ENCODE measurements at places on chromosomes 12 and 14.

DNA sequence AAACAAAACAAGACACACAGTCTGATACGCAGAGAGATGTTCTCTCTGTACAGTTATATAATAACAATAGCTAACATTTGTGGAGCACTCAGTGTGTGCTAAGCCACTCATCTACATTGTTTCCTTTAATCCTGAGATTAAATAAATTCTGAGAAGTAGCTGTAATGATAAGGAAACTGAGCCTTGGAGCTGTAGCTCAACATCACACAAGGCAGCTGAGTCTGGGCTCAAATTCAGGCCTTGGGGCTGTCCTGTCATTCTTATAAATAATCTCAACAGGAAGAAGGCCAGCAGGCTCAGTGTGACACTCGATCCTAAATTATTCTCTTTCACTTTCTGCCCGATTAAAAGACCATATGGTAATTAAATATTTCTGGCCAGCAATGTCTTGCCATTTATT, 24.5 kb downstream of the CDKN1B start:
- DNase-seq = no peak

- DNase-seq = no peak
These were observed 251.5 kb downstream of the FOXN3 start for GRCh38 chr14:89165189-89166181.

- DNase-seq = no peak
These were observed 19.6 kb downstream of the CMKLR1 start for GRCh38 chr12:108319277-108320234.

- no peak for DNase-seq
These were observed 85.2 kb downstream of the PAX9 start for GRCh38 chr14:36746872-36747271.

DNA sequence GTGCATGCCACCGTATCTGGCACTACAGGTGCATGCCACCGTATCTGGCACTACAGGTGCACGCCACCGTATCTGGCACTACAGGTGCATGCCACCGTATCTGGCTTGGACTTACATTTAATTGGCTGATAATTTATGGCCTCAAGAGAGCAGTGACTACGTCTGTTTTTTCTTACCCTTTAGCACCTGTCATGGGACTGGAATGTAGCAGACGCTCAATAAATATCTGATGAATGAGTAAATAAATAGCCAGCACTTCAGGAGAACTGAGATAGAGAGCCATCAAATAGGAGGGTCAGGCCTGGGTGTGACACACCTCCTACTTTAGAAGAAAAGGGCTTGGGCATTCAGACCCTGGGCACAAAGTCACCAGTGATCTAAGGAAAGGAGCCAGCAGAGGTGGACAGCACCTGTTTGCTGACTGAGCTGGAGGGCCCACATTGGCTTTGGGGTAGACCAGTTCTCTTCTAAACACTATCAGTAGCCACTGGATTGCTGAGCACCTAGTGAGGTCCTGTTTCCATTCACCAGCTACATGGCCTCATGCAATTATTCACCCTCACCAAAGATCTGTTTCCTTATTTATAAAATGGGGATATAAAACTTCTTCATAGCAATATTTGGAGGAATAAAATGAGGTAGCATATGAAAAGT, 50.1 kb downstream of the RFX4 start:
- no peak for DNase-seq

- no peak for DNase-seq
These were observed 7.7 kb upstream of the INF2 start for GRCh38 chr14:104681689-104682074.

GRCh38 chr14:86858591-86858990, 1134.4 kb downstream of the GALC start:
- no peak for DNase-seq

- DNase-seq = no peak
These were observed 399 bp downstream of the NCAPD2 start for GRCh38 chr12:6494258-6494743.

GRCh38 chr12:70849265-70849960, 71.1 kb downstream of the PTPRR start:
- DNase-seq = no peak

DNA sequence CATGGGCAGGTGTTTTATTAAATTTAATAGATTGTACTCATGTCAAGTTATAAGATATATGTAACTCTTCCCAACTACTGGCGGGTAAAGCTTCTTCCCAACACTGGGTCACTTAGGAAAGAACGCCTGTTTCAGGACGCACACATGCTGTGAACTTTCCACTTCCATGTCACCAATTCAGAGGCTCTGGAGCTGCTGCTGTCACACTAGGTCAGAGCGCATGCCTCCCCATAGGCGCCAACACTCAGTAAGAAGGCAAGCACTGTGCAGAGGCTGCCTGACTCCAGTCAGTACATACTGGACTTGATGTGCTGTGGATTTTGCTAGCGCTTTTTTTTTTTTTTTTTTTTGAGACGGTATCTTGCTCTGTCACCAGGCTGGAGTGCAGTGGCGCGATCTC, 17.2 kb downstream of the SLC15A4 start:
- DNase-seq = no peak

DNA sequence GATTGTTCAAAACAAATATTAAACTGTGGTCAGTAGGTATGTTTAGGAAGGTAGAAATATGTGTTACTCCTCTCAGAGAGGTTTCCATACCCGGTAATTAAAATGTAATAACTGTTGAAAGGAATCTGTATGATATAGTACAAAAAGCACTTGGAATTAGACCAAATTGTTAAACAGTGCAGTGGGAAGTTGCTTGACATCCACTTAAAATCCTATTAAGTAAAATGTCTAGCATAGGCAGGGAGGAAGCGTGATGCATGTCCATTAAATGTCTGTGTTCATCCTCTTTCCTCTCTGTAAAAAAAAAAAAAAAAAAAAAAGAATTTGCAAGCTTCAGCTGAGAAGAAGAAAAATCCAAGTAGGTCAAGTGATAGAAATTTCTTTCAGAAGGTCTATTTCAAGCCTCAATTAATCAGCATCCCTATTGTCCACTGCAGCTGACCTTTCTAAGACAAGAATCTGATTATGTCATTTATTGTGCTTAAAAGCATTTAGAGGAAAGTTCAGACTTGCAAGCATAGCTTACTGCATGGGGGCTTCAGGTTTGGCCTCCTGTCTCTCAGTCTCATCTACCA, 265.6 kb upstream of the RGS6 start:
- DNase-seq = no peak

- no peak for DNase-seq
These were observed 4.7 kb upstream of the GOLGA3 start for GRCh38 chr12:132833341-132833740.

DNA sequence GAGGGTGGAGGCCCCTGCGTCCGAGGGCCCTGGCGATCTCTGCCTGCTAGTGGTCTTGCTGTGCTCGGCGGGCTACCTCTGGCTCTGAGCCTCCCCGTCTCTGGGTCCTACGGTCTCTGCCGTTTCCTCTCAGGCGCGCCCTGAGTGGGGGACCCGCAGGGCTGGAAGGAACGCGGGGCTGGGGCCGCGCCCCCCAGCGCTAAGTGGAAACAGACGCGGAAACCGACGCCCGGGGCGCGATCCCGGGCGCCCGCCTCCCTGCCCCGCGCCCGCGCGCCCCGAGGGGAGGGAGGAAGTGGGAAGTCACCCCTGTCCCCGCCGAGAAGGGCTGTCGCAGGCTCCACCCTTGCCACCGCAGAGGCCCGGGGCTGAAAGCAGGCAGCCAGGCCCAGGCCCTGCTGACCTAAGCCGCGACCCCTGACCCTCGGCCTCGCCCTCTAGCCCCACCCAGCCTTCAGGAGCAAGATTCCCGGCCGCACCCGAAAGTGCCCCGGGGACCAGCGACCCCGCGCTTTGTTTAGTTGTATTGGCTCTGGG, 831 bp downstream of the CRIP1 start:
- peak; percentile 67 for DNase-seq

DNA sequence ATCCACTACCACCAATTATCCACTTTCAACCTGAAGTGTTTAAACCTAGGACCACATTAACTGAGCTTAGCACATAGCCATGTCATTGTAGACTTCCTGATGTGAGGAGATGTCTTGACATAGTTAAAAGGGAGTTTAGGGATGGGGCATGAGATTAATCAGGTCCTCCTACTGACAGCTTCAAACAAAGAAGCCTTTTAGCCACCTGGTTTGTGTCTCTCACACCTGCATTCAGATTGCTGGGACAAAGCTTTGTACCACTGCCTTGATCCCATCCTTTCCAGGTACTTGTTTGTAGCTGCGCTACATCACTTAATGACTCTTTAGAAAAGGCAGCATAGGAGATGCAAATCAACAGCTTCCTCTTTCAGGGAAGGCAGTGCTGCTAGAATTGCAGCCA, 340.7 kb upstream of the DDHD1 start:
- no peak for DNase-seq

DNA sequence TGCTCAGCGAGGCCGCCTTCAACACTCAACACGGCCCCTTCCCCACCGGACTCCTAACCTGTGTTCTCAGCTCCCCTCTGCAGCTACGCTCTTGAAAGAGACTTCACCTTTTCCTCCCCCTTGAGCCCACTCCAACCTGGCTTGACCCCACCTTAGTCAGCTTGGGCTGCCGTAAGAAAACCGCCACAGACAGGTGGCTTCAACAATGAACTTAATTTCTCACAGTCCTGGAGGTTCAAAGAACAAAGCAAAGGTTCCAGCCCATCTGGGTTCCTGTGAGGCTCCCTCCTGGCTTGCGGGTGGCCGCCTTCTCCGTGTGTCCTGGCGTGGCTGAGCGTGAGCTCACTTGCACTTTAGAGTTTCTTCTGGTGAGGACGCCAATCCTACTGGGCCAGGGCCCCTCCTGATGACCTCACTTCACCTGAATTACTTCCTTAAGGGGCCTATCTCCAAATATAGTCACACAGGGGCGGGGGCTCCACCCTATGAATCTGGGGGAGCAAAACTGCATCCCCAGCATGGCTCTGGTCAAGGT, 138.8 kb downstream of the CALM1 start:
- no peak for DNase-seq

DNA sequence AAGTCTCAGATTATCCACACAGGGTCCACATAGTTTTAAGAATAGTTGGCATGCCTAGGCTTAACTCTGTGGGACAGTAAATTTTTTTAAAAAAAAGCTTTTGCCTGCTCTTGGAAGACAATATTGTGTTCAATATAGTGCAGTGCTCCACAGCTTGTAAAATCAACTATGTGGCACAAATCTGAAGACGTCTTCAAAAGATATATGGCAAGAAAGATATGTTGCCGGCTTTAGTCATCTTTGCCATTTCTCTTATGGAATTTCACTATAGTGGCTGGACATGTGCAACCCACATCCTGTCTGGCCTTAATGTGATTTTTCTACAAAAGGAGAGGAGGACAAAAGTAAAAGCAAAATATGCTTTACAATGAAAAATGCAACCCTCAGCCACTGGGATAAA, 90.5 kb downstream of the MGST1 start:
- DNase-seq = no peak

DNA sequence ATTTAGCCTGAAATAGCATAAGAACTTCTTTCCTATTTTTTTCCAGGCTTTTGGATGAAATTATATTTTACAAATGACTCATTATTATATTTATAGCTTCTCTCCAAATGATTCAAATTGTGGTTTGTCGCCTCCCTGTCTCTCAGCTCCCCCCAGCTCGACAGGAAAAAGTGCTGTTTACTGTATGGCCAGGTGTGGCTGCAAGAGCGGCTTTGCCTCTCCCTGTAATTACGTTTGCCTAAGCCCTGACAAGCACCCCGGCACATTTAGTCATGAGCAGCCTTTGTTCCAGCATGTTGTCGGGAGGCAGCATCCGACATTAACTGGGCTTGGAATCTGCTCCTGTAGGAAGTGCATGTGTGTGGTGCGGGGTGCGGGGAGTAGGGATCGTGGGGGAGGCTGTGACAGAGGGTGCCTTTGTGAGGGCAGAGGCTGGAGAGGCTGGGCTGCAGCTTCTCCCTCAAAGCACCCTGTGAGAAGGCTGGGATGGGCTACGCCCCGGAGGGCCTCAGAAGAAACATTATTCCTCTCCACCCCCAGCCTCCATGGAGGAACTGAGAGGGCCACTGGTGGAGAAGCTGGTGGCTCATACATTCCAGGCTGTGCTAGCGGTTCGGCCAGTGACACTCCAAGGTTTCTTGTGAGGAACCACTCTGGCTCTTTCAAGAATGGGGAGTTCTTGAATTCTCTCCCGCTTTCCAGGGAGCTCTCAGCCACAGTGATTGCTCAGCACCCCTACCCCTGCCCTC, 42.1 kb upstream of the CTDSP2 start:
- no peak for DNase-seq

DNA sequence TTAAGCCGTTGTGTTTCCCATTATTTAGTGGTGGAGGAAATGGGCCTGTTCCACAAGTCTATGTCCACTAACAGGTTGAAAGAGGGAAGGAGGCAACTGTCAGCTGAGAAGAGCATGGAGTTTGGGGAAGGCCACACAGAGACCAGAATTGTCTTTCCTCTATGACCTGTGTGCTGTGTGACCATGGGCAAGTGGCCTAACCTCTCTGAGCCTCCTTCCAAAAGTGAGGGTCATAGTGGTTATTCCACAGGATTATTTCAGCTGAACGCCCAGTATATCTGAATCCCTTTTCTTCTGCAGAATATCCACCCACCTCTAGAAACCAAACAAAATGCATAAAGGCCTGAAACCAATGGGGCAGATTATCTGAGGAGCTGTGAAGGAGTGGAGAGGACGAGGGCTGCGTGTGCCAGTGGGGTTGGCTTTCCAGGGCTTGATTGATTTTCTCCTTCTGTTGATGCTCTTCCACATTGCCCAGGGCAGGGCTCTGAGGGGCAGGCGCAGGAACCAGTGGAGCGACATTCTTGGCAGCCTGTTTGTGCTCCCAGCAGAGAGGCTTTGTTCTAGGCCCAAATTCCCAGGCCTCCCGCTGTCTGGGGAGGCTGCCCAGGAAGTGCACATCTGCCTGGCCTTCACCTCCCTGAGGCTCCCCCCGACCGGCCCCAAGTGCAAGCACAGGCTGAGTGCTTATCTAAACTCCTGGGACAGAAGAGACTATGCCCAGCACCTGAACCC, 452.7 kb downstream of the BCL11B start:
- DNase-seq = no peak

DNA sequence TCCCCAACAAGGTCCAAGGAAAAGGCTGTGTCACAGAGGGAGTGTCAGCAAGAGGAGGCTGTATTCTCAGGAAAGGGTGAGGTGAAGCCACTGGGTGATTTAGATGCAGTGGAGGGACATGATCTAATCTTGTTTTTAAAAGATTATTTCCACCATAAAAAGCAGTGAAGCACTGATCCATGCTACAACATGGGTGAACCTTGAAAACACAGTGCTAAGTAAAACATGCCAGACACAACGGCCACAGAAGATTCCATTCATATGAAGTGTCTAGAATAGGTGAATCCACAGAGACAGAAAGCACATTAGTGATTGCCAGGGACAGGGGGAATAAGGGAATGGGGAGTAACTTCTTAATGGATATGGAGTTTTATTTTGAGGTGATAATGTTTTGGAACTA, 12.8 kb downstream of the RITA1 start:
- DNase-seq = no peak

DNA sequence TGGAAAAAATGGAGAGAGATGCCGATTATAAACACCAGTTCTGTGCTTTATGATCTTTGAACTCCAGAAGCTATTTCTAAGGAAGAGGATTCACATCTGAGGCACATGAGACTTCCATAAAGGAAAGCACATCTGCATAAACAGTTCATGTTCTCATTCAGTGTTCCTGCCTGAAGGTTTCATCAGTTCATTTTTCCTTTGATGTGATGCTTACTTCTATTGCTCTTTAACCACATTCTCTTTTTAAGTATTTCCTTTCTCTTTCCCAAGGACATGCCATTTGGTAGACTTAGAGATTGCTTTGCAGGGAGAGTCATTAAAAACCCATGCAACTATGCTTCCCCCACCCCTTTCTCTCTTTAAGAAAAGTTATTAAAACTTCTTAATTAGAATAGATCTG, 387.0 kb upstream of the FLRT2 start:
- no peak for DNase-seq

GRCh38 chr12:5154091-5154490, 110.4 kb downstream of the KCNA5 start:
- DNase-seq = no peak

- DNase-seq = no peak
These were observed 261.4 kb upstream of the TBX3 start for GRCh38 chr12:114945351-114945750.
